ENCODE measurements at places on chromosomes 7 and 10. TPM values are rescaled to one million over a fixed set of nuclear protein-coding genes. Genes with fewer than 3 reads are reported as not detected.

- DNase-seq = no peak
Measured at GRCh38 chr7:44103923-44104859, at the start of gene AEBP1. Gene AEBP1, plus strand, starts transcription at chr7:44104345. Its CDS starts 321 bp downstream, at chr7:44104666.

DNA sequence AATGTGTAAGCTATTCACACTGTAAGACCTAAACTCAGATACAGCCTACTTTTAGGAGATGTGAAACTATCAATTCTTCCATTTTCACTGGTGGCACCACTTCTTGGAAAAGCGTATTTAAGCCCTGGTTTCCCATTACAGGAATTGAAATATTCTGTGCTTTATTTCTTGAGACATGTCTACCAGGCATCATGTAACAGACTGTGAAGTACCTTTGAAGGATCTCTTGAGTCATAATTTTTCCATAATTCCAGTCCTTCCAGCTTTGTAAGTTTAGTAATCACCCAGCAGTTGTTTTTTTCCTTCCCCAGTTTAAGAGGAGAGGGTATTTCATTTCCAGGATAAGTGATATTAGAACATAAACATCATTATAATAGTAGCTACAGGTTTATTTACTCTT, 186.0 kb upstream of the PRPS1L1 start:
- no peak for DNase-seq

- no peak for DNase-seq
Measured at GRCh38 chr7:43308913-43309705, 196.7 kb downstream of the HECW1 start.

DNA sequence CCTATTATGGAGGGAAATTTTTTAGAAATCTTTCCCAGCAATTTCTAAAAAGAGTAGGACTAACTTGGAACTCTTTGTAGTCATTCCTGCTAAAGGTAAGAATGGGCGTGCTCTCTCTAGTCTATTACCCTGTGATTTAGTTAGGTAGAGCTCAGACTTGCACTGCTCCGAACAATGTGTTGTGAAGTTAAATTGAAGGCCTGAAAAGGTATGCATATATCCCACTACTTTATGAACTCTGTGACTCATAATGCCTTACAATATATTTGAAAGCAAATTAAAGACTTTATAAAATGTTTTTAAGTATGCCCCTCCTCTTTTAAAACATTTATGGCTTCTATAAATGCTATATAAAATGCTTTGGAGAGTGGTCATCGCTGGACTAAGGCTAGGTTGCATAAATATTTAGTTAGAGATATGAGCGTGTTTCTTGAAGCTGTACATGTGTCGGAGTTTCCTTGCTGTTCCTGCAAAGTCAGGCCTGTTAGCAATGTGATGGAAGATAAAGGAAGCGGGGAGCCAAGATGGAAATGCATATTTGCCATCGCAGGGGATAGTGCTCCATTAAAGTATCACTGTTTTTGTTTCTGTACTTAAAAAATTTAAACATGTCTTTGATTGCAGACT, 761.4 kb downstream of the LRMDA start:
- DNase-seq = no peak

DNA sequence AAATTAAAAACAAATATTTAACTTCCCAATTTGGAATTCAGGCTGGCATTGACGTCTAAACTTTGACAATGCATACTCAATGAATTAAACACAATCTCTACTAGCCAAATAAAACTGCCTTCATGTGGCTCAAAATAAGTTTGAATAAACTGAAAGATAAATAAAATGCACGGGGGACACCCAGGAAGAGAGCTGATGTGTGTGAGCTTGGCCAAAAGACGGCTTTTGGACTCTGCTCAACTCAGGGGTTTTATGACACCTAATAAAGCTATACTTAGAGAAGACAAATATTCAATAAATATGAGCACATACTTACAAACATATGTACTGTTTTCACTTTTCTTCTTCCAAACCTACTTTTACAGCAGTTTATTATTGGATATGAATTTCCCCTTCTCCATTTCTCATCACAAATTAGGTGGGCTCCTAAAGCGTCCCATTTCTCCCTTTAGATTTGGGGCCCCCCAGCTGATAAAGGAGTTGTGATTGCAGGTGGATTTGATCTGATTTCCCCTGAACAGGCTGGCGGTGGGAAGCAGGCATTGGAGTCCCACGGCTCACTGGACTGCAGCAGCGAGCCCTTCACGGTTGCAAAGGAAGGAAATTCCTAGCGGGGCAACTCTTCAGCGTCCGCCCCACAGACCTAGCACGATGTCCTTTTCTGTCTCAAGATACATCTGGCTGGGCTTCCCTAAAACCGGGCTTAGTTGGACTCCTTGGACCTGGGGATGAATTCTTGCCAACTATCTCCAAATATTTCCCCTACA, 79.6 kb downstream of the INSIG1 start:
- DNase-seq = no peak

DNA sequence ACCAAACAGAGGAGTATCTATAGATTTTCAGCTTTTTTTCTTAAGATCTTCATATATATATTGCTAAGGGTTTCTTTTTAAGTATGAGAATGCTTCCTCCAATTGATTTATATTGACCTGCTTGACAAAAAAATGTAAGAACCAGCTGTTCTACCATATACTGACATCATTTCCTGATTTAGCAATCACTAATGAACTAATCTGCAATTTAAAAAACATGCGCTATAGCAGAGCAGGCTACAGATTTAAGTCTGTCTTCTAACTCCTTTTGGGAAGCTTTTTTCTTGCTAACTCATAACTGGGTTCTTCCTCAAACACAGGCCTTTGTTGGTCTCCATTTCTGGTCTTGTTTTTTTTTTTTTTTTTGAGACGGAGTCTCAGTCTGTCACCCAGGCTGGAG, 33.2 kb downstream of the ABCC2 start:
- DNase-seq = no peak

- no peak for DNase-seq
Measured at GRCh38 chr10:23533212-23533611, 94.3 kb downstream of the OTUD1 start.

- no peak for DNase-seq
Measured at GRCh38 chr10:18221123-18221522, 80.9 kb downstream of the CACNB2 start.

DNA sequence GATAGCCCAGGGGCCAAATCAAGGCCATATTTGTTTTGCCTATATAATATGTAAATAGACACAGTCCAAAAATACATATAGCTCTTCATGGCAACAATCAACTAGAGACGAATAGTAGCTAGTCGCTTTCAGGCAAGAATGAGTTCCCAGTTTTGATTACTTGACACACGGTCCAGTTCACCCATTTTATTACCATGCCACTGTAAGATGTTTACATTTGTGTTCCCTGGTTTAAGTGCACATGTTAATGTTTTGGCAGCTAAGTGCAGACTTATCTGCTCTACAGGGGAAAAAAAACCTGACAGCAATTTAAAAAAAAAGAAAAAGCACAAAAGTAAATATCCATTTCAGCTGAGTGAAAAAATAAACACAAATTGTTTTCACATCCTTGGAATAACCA, 213.1 kb downstream of the TPK1 start:
- no peak for DNase-seq

DNA sequence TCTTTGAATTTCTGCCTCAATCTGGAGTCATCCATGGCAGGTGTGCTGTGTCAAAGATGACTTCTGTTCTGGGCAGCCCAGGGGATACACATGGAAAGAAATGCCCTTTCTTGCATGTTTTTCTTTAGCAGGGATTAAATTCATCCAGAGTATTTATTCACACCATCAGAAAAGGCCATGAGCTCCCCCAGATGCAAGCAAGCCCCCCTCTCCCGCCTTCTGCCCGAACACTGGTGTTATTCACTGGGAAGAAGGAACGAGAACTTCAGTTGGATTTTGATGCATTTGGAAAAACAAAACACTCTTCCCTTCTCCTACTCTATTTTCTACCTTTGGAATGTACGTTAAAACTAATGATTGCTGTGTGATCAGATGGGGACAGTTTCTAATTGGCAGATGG, 1.4 kb downstream of the PLPP4 start:
- DNase-seq = no peak

GRCh38 chr10:14191407-14191806, 139.3 kb downstream of the FRMD4A start:
- DNase-seq = no peak

GRCh38 chr7:108568801-108569380, 615 bp downstream of the THAP5 start:
- no peak for DNase-seq

DNA sequence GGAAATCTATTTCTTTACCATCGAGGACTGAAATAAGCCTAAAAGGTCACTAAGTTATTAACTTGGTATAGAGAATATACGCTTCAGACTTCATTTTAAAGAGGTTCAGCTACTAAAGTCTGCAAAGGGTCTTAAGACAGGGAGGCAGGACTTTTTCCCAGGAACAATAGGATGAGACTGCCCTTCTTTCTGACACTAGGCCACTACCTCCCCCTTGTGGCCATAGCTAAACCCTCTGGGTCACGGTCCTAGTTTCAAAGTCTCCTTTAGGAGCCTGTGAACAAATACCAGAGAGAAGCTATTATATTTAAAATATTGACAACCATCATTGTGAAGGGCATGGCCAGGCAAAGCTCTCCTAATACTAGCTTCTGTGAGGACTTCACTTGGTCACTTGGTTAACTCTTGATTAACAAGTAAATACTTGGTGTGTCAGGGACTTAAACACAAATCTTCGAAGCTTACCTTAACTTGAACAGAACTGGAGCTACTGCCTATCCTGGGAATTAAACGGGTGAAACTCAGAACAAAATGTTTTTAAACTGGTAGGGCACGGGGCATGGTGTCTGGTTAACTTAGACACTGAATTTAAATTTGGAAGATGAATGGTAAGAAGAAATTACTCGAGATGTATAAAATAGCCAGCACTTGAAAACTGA, 75.6 kb downstream of the CCDC6 start:
- DNase-seq = no peak

DNA sequence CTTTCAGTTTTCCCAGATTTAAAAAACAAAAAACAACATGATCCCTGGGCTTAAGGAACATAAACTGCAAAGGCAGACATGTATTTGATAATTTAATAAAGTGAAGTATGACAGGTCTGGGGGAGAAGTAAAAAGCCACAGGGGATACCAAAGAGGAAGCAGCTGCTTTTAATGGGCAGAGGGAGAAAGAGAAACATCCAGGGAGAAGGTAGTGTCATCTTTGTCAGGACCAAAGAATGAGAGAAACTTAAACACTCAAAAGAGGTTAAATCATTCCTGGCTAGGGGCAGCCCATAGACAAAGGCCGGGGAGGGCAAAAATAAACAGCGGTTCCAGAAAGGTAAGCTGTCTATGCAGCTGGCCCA, 94.5 kb downstream of the GRB10 start:
- no peak for DNase-seq

DNA sequence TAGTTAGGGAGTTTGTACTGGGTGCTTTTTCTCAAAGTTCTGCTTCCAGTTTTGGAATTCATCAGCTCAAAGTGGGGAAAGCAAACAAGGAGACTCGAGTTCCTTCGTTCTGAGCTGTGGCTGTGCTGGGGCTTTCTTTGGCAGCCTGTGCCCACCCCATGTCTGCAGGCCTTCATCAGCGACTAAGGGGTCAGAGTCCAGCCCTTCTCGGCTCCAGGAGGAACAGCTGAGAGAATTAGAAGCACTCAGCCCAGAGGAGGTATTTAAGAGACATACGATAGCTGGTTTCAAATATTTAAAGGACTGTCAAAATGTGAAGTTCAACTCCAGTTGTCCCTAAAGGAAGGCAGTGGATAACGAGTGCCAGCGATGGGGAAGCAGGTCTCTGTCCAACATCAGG, 41.3 kb downstream of the SH3PXD2A start:
- no peak for DNase-seq

DNA sequence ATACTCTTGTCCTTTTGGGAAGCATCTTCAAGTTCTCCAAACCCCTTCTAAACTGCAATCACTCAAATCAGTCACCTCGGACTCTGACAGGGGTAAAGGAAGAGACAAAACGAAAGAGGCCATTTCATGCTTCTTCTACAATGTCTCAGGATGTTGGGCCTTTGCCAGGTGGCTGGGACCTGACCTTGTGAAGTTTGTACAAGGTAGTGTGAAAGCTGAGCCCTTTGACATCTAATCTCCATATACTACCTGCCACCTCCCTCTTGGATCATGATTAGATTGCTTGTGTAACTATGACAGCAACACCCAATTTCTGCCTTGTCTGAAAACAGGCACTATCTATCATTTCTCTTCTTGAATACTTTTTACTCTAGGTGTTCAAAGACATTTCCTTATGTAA, 35.1 kb upstream of the PDLIM1 start:
- DNase-seq = no peak

- no peak for DNase-seq
Measured at GRCh38 chr10:32995751-32996150, 37.7 kb upstream of the ITGB1 start.

- DNase-seq = no peak
Measured at GRCh38 chr10:70843776-70844489, 28.2 kb downstream of the SGPL1 start.

DNA sequence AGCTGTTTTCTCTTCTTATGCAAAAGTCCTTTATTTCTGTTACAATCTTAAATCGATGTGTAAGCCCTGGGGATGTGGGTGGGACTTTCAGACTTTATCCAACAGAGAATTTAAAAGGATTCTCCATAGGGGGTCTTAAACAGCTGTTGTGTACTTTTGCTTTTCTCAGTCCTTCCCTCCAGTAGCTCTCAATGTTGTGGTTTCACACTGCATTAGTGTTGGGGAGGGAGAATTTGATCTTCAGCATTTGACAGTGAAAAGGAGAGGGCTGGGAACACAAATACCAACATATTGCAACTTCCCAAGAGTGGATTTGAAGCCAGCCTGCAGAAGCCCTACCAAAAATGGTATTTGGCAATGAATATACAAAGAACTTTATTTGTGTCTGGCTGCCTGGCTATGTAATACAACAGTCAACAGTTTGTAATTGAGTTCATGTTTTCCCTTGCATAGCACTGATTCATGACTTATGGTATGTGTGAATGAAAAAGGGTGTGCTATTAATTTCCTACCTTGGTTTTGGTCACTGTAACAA, 80.1 kb upstream of the CAPZA2 start:
- DNase-seq = no peak

GRCh38 chr7:29156907-29157452, 10.6 kb upstream of the CPVL start:
- no peak for DNase-seq

DNA sequence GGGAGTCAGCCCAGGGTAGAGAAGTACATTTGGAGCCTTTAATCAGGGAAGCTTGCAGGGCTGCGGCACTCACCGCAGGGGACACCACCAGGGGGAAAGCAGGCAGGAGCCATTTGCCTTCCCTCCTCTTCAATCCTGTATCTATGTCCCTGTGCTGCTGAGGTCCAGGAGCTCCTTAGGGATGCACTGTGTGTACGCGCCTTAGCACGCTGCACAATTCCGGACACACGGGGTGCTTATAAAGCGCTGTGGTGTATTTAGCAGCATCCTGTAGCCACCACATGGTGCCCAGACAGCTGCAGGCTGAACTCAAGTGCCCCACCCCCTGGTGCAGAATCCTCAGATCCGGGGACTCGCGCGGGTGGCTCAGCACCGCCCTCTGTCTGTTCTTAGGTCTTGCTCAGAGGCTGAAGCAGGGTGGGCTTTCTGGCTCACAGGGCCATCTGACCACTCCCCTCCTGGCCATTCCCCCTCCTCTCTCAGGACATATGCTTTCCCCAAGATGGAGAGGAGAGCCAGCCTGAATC, 421.4 kb downstream of the SDK1 start:
- no peak for DNase-seq

GRCh38 chr10:77713521-77714280, 76.1 kb upstream of the KCNMA1 start:
- no peak for DNase-seq

GRCh38 chr10:60351191-60351853, 38.4 kb downstream of the ANK3 start:
- DNase-seq = no peak

Gene PVRIG
- total RNA-seq = 1.1 TPM

Gene GPR141
- total RNA-seq = 0.81 TPM

Gene SYT15B
- total RNA-seq = 4.9 TPM

Gene CHST15
- total RNA-seq = 15.7 TPM

Gene RARRES2
- 91.0 TPM for total RNA-seq

Gene TAF5
- total RNA-seq = 1.6 TPM

Gene MOGAT3
- not detected for total RNA-seq

Data from ureter (tissue), 1 donor.